ENCODE measurements at places on chromosomes 7 and 10. TPM values are rescaled to one million over a fixed set of nuclear protein-coding genes. Genes with fewer than 3 reads are reported as not detected.

AKR1B15 gene
- 3.2 TPM for total RNA-seq

AKR1E2 gene
- 2.0 TPM for total RNA-seq

- DNase-seq, result peak; percentile 42
- peak overlapping the region; percentile 96 for H3K4me3 ChIP-seq
- H3K36me3 ChIP-seq, result no peaks in the 10 kb centered on the region
- H3K4me1 ChIP-seq, result peaks cover 10% of the 10 kb centered on the region
- no peaks in the 10 kb centered on the region for H3K27me3 ChIP-seq
Measured at GRCh38 chr10:118754229-118754555, 578 bp downstream of the CACUL1 start.

DNA sequence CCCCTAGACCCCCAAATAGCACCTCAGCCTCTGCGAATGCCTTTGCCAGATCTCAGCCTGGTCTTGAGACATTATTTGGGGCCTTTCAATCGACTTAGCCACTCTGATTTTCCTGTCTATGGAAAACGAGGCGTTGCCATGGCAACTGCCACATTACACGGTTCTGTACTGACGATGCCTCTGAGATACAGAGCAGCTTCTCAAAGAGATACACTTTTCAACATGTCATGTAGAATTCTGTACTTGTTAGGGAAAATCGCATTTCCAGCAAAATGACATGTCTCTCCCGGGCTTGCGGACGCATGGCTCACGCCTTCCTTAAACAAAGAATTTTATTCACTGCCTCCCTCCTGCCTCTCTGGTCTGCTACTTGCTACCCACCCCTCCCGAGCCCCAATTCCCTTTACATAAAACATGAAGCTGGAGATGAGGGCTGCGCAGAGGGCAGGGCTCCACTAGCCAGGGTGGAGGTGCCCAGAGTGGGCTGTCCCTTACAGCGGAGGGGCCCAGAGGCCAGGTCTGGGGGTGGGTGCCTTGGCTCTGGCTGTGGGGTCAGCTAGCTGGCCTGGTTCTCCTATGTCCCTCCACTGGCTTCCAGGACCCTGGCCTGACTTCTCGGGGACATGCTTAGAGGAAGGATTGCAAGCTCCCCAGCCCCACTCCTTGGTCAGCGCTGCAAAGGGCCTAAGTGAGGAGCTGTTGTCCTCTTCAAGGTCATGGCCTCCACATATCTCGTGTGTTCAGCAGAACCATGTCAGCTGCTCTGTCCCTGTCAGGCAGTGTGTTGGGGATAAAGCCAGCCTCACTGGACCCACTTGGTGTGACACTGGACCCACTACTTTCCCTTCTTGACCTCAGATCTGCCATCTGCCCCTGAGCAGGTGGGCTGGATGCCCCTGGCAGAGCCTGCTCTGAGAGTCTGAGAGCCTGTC, 342.5 kb downstream of the RPS24 start:
- no peak for DNase-seq
- H3K36me3 ChIP-seq, result no peaks in the 10 kb centered on the region
- H3K27me3 ChIP-seq, result 0 out of 2 replicates have a peak, but pooled peaks cover 18% of the 10 kb centered on the region
- H3K4me3 ChIP-seq, result no peak overlapping the region
- H3K4me1 ChIP-seq, result no peaks in the 10 kb centered on the region
- no peak overlapping the region for H3K27ac ChIP-seq

GRCh38 chr10:49619613-49620012, 5.8 kb downstream of the CHAT start:
- H3K27me3 ChIP-seq, result peaks cover 35% of the 10 kb centered on the region
- no peak overlapping the region for H3K27ac ChIP-seq
- no peak for DNase-seq
- no peak overlapping the region for H3K4me3 ChIP-seq

- no peak overlapping the region for H3K4me3 ChIP-seq
- H3K4me1 ChIP-seq, result peaks cover 21% of the 10 kb centered on the region
- no peak overlapping the region for H3K27ac ChIP-seq
- H3K27me3 ChIP-seq, result no peaks in the 10 kb centered on the region
Measured at GRCh38 chr10:113322843-113323242, 230.0 kb upstream of the HABP2 start.

DNA sequence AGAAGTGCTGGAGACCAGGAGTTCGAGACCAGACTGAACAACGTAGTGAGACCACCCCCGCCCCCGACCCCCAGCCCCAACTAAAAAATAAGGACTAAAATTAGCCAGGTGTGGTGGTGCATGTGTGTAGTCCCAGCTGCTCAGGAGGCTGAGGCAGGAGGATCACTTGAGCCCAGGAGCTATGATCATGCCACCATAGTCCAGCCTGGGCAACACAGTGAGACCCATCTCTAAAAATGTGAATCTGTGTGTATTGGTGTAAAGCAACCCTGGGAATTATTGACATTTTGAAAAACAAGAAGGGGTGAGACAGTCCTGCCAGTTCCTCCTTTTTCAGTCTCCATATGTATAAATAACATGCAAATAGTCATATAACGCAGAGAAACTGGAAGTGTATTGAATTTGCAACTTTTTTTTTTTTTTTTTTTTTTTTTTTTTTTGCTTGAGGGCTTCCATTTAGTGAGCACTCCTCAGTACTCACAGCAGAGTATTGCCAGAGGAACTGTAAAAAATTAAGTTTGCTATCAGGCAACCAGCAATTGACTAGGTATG, 3.4 kb upstream of the ITGB1 start:
- H3K4me3 ChIP-seq, result 0 out of 2 replicates have a peak overlapping the region, but pooled peaks have one; percentile 14
- no peak for DNase-seq
- H3K36me3 ChIP-seq, result no peaks in the 10 kb centered on the region
- H3K27ac ChIP-seq, result peak overlapping the region; percentile 61
- H3K4me1 ChIP-seq, result peaks cover 38% of the 10 kb centered on the region
- no peaks in the 10 kb centered on the region for H3K27me3 ChIP-seq

DNA sequence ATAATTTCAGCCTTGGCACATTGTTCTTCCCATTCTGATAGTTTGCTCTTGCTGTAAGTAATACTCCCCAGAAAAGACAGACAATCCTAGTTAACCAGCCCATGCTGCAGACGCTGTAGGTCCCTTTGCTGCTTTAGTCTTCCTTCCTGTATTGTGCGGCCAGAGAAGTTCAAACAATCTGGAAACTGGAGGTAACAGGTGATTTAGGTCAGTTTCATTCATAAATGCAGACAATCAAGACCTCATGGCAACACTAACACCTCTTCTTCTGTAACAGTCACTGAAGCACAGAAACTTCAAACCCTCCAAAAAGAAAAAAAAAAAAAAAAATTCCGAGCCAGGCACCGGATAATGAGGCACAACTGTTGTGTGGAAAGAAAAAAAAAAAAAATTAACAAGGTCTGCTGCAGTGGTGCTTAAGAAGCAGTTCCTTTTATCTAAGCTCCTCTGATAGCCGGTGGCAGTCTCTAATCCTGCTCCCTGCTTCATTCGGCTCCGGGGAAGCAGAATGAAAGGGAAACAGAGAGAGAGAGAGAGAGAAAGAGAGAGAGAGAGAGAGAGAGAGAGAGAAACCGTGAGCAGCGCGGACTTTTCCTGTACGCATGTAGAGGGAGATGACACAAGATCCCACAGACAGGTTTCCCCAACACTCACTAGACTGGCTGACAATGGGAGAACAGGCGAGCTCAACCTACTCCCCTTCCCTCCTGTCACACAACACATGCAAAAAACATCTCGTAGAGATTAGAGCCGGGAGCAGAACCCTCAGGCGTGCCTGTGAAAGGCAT, at the start of gene SEMA3A:
TSS of gene SEMA3A (minus strand) at position 306 of the 788 bp plus-strand sequence. CDS start at position 103, 203 bp downstream.
- peak within 1 kb of the TSS; percentile 56 for H3K4me3 ChIP-seq
- no peaks in the 10 kb centered on the region for H3K4me1 ChIP-seq
- DNase-seq, result peak; percentile 50
- H3K27ac ChIP-seq, result no peak within 1 kb of the TSS
- no peaks in the 10 kb centered on the region for H3K36me3 ChIP-seq

DNA sequence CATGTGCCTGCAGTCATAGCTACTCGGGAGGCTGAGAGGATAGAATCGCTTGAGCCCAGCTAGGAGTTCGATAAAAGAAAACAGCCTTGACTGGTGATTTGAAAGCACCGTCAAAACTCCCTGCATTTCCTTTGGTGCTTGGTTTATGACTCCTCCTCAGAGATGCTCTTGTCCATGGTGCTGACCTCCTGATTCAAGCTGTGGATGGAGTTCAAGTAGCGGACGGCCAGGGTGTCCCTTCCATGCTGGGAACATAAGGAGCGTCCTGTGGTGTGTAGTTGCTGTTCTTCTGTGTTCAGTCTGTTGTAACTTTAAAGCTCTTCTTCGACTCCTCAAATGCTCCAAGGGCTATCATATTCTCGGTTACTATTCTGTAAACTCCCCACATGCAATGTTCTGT, 382.5 kb upstream of the KIAA1217 start:
- no peak overlapping the region for H3K27ac ChIP-seq
- no peak overlapping the region for H3K4me3 ChIP-seq
- no peaks in the 10 kb centered on the region for H3K36me3 ChIP-seq
- H3K27me3 ChIP-seq, result no peaks in the 10 kb centered on the region

GRCh38 chr10:47380341-47381102, 3.6 kb downstream of the ZNF488 start:
- no peak overlapping the region for H3K4me3 ChIP-seq
- H3K27me3 ChIP-seq, result no peaks in the 10 kb centered on the region
- peaks cover 21% of the 10 kb centered on the region for H3K4me1 ChIP-seq
- DNase-seq, result no peak

DNA sequence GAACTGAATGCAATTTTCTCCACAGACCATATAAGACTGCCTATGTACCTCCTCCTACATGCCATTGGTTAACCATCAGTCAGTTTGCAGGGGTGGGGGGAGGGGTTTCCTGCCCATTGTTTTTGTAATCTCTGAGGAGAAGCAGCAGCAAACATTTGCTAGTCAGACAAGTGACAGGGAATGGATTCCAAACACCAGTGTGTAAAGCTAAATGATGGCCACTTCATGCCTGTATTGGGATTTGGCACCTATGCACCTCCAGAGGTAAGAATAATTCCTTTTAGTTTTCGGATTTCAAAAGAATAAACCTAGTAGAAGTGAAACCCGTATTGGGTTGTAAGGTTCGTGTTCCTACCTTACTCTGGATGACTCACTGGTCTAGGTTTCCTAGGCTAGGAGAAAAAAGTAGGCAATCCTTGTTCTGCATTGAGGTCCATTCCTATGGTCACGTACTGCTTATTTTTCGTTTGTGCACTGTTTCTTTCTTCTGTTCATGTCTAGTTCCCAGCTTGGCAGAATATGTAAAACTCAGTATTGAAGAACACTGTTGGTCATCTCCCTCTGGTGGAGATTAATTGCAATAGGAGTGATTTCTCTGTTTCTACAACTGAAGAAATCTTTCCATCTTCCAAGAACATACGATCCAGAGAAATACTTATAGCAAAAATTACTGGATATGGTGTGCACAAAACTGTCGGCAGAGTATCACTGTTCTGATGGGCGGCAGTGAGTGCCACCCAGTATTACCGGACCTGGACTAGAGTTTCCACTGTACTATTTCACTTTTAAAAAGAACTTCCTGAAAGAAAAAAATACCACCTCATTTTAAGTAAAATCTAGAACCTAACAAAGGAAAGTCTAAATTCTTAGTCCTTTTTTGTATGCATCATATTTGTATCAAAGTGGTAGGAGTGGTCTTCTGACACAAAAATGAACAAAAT, at the start of gene AKR1C3:
TSS of gene AKR1C3 (plus strand) at position 150 of the 941 bp plus-strand sequence. CDS start at position 181, 31 bp downstream.
- peak within 1 kb of the TSS; percentile 97 for H3K4me3 ChIP-seq
- no peaks in the 10 kb centered on the region for H3K27me3 ChIP-seq
- peaks cover 48% of the 10 kb centered on the region for H3K36me3 ChIP-seq
- DNase-seq, result peak; percentile 74
